ENCODE measurements at places on chromosomes 1 and 21.

- no peak for DNase-seq
Measured at GRCh38 chr21:42377211-42377950, 11.0 kb upstream of the TFF1 start.

GRCh38 chr1:40848530-40849189, 13.5 kb downstream of the CITED4 start:
- DNase-seq, result no peak

DNA sequence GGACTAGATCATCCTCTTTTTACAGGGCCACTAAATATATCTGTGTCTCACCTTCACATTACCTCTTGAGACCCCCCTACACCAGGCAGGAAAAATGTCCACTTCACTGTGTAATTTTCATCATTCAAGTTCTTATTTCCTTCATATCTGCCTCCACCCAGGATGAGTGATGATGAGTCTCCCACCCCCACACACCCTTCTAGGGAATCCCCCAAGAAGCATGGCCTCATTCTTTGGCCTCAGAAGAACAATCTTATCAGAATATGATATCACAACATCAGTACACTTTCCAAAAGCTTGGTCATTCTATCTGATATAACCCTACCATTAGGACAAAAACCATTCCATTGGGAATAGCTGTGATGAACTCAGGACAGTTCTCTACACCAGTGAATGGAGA, 170.3 kb upstream of the DUSP10 start:
- DNase-seq, result peak; percentile 2

DNA sequence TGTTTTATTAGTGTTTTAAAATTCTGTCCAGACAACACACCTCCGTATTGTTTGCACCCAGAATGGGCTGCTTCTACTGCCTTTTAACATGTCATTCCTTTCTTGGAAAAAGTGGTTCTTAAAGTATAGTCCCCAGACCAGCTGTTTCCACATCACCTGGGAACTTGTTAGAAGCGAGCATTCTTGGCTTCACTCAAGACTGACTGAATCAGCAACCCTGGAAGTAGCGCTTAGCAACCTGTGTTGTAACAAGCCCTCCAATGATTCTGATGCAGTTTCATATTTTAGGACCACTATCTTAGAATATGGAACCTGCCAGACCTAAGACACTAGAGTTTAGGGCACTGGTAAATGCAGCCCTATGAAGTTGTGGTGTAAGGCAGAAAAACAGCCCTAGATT, 6.0 kb upstream of the PPIE start:
- DNase-seq, result no peak

- DNase-seq, result no peak
Measured at GRCh38 chr1:82979593-82980236, 1019.2 kb downstream of the TTLL7 start.

GRCh38 chr21:21921410-21922232, 923.4 kb downstream of the NCAM2 start:
- no peak for DNase-seq

DNA sequence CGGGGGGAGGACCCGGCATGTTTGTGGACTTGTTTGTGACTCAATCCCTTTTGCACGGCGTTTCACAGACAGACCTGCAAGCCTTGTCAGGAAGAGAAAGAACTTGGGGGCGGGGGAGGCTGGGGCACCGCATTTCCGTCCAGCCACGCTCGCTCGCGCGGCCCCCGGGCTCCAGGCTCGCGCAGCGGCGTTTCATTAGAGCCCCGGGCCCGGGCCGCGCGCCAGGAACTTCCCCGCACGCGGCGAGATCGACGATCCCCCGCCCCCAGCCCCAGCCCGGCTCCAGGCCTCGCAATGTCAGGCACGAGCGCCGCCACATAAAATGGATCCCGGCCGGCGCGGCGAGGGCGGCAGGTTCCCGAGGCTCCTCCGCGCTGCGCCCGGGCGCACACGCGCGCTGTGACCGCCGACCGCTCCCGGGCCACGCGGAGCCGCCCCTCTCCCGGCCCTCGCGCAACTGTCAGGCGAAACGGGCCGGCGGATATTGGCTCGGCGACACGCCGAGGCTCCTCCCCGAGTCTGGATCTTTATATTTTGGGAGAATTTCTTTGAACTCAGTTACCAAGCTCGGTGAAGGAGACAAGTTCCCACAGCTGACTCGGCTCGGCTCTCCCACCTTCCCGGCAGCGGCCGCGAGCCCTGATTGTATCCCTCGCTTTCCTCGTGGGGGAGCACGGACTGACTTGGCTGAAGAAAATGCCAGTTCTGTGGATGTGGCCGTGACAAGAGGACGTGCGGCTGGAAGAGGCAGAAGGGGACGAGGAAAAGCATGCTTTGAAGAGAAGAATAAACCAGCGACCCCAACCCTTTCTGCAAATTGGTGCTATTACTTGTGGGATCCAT, at the start of gene KIF26B:
TSS of gene KIF26B (plus strand) at position 557 of the 843 bp plus-strand sequence. CDS start 440 bp downstream, outside the sequence.
- DNase-seq, result no peak

- no peak for DNase-seq
Measured at GRCh38 chr1:203145321-203146041, 18.0 kb downstream of the ADORA1 start.

GRCh38 chr1:155279268-155279667, 2.0 kb downstream of the HCN3 start:
- no peak for DNase-seq

DNA sequence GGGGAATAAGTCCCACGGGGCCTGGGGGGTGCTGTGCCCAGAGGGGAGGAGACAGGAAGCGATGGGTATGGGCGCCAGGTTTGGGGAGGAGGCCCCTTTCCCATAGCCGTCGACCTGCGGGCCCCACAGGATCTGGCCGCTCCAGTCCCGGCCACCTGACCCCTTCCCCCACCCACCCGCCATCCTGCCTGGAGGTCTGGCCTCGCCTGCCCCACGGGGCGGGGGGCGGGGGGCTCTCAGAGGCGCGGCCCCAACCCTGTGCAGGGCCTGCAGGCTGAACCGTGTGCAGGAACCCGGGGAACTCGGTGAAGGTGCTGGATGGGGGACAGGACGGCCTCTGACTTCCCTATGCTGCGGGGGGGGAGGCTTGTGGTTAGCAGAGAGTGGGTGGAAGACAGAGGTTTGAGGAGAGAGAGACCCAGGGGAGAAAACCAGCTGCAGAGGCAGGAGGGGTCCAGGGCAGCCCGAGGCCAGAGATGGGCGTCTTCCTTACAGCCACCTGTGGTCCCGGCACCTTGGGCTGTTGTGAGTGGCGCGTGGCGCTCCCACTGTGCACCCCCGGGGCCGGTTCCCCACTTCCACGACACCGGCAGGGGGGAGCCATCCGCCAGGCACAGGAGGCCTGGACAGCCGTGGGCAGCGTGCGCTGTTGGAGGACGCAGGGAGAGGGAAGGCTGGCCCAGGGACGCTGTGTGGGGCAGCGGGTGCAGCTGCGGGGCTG, 2.5 kb upstream of the TNFRSF18 start:
- no peak for DNase-seq

DNA sequence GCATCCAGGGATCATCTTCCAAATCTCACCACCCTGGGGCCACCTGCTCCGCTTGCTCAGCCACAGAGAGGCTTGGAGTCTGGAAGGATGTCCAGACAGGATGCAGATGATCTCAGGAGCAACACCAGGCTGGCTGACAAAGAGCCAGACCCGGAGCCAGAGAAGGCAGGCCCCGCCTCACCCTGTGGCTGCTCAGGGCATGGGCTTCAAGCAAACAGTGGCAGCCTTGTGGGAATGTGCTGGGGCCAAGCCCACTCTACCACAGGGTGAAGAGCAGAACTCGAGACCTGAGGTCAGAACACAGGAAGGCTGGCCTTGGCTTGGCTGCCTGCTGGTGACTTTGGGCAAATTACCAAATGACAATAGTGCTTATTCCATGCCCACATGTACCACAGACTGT, 45.5 kb downstream of the MRPL37 start:
- DNase-seq, result no peak
